ENCODE measurements at places on chromosomes 5 and 9.

GRCh38 chr5:161299053-161299452 is 247.5 kb downstream of the GABRB2 start:
- DNase-seq: no peak

GRCh38 chr9:91126761-91127445 is 234.8 kb downstream of the AUH start:
- DNase-seq: no peak

DNA sequence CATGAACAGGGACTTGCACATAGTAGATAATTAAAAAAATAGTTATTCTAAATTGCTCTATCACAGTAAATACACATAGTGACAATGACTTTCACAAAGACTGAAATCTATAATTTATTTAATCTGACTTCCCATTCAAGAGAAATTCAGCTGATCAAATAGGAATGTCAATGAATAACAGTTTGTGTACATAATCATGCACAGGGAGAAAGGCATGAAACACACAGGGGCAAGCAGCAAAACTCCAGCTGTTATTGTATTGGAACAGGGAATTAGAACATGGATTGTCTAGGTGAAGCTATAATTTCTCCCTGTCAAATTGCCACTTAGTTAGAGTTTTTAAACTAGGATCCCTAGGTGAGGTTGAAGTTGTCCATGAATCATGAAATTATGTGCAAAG is 99.9 kb downstream of the HCN1 start:
- DNase-seq: no peak

GRCh38 chr5:92222449-92222848 is 839.3 kb upstream of the ARRDC3 start:
- peak; percentile 20 for DNase-seq

DNA sequence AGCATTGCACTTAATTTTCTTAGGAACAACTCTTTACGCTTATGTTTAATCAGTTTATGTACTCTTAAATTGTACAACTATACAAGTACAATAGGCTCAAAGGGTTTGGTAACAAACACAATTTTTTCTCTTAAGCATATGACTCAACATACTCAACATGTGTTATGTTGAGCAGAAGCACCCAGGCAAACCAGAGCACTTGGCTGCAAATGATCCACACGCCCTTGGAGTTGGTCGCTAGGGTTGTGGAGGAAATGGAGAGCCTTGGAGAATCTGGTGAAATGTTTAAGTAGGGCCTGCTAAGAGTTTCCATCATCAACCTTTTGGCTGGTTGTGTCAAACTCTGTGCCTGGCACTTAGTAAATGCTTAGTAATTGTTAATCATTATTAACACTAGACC is 25.1 kb upstream of the MIER3 start:
- DNase-seq: no peak

DNA sequence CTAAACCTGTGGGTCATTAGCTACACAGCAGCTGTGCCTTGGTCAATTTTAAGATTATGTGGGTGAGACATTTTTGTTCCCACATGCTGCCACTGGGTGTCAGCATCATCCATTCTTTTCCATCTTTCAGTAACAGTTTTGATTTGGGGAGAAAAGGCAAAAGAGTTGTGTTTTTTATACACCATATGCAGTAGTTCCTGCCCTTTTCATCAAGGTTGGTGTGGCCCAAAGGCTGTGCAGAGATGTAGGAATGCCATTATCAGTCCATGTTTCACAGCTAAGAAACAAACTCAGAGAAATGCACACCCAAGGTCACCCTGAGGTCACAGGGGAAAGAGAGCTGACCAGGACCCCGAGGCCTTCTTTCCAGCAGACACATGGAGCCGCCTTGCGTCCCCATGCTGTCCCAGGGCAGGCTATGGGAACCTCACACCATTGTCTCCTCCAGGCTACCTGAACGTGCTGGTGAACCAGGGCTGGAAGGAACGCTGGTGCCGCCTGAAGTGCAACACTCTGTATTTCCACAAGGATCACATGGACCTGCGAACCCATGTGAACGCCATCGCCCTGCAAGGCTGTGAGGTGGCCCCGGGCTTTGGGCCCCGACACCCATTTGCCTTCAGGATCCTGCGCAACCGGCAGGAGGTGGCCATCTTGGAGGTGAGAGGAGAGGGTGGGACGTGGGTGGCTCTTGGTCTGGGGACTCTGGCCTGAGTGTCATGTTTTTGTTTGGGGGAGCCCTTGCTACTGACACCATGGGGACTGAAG is 27.8 kb upstream of the GRPEL2 start:
- DNase-seq: peak; percentile 68
